ENCODE measurements at places on chromosomes 7 and 10.

DNA sequence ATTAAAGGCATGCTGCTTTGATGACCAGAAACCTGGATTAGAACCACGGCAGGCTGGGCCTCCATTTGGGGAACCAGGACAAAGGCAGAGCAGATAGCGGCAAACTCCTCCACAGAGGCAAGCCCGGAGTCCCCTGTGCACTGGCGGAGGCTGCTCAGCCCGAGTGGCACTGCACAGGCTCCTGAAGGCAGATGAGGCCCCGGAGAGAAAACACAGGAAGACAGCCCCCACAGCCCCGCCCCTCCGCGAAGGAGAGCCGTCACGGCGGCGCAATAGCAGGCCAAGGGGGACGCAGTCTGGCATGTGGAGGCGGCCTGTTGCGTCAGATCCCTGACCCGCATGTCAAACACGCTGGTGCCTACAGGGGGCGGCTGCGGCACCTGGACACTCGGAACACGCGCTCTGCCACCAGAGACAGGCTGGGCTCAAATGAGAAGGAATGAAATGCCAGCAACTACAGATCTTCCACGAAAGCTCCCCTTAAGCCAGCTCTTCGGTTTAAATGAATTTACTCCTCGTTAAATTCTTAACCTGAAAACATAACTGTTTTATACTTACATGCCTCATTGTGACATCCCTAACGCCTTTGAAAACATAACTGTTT is 128.5 kb downstream of the MAD1L1 start:
- DNase-seq = peak; percentile 79

DNA sequence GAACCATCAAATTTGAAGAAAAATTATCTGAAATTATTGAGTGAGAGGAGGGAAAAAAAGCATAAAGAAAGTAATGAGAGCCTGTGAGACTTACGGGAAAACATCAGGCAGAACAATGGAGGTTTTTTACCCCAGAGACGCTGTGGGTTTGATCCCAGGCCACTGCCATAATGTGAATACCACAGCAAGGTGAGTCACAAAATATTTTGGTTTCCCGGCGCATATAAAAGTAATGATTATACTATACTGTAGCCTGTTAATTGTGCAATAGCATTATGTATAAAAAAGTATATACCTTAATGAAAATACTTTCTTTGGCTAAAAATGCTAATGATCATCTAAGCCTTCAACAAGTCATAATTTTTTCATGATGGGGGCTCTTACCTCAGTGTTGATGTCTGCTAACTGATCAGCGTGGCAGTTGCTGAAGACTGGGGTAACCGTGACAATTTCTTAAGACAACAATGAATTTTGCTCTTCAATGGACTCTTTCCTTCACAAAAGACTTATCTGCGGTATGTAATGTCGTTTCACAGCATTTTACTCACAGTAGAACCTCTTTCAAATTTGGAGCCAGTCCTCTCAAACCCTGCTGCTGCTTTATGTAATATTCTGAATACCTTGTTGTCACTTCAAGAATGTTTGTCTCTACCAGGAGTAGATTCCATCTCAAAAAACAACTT is 97.0 kb upstream of the FAM20C start:
- peak; percentile 68 for DNase-seq

DNA sequence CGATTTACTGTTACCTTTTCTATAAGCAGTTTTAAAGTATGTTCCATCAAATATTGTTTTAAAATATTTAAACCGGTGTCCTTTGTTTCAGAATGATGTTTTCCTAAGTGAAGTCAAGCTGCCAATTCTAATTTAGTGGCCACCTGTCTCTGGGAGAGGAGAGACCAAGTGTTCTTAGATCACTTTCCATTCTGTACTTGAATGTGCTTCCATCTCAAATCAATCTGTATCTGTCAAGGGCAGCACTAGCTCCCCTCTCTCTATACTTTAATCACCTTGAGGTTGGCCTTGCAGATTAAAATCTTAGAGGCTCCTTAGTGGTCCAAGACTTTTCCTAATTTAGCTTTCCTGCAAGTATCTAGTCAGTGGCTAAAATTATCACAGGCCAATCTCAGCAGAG is 49.6 kb downstream of the LGI1 start:
- no peak for DNase-seq

DNA sequence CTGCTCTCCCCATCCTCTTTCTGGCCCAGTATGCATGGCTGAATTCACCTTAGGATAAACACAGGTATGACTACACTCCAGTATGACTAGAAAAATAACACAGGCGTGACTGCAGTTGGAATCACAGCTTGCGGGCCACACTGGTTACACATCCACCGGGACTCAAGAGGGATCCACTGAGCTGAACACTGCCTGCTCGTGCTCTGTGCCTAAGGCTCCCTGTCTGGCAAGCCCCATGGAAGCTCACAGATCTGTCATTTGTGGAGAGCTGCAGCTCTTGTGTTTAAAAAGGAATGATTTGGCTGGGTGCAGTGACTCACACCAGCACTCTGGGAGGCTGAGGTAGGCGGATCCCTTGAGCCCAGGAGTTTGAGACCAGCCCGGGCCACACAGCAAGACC is 26.8 kb downstream of the VOPP1 start:
- DNase-seq = no peak

DNA sequence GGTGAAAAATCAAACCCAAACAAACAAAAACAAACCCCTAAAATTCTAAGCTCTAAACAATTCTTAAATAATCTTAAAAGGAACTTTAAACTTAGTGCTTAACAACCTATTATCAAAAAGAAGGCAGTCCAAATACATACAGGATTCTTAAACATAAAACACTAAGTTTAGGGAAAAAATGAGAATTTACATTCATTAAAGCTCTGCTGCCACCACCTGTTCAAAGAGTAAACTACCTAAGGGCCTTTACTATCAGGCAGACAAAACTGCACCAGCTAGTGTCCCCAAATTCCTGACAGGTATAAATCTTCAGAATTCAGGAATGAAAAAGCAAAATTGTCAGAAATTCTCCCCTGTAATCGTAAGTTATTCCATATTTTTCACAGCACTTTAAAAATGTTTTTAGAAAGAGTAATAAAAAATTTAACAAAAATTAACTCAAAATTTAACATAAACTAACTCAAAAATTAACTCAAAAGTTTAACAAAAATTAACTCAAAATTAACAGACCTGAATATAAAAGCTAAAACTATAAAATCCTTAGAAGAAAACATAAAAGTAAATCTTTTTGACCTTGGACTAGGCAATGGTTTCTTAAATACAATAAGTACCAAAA is 55.1 kb downstream of the PDZD8 start:
- DNase-seq = no peak

DNA sequence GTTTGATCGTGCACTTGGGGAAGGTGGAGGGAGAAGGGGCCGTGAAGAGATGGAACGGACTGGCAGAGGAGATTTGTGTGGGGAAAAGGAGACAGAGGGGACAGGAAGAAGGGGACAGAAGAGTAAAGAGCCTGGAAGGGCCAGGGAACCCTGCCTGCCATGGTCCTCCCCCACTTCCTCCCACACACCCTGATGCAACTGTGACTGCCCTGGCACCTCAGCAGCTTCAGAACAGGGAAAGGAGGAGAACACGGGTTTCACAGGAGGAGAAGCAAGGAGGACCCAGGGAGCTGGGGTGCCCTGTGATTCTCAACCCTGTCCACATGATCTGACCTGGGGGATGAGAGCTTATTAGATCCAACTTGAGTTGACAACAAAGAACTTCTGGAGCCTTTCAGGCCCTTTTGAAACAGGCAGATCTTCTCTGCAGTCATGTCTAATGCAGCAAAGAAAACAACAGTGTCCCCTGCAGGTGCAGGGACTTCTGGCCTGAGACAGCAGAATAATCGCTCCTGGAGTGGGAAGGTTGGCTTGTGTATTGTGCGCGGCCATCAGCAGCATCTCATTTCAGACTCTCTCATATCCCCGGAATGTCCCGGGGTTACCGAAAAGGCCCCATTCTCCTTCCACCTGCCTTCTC is 421.6 kb downstream of the PAXIP1 start:
- DNase-seq = no peak

DNA sequence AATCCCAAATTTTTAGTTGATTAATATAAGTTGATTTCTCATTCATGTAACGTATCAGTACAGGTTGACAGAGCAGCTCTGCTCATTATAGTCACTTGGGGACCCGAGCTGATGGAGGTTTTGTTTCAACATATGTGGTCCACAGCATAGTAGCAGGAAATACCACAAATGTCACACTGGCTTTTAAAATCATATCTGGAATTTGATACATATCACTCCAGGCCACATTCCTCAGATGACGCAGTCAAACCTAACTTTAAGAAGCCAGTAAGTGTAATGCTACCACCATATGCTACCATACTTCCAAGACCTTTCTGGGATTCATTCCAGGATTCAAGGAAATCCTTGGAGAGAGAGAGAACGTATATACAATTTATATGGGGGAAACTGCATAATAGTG is 156.3 kb downstream of the PHF14 start:
- DNase-seq = peak; percentile 94

- peak; percentile 77 for DNase-seq
Measured at GRCh38 chr10:59625721-59626522, 83.7 kb downstream of the SLC16A9 start.

DNA sequence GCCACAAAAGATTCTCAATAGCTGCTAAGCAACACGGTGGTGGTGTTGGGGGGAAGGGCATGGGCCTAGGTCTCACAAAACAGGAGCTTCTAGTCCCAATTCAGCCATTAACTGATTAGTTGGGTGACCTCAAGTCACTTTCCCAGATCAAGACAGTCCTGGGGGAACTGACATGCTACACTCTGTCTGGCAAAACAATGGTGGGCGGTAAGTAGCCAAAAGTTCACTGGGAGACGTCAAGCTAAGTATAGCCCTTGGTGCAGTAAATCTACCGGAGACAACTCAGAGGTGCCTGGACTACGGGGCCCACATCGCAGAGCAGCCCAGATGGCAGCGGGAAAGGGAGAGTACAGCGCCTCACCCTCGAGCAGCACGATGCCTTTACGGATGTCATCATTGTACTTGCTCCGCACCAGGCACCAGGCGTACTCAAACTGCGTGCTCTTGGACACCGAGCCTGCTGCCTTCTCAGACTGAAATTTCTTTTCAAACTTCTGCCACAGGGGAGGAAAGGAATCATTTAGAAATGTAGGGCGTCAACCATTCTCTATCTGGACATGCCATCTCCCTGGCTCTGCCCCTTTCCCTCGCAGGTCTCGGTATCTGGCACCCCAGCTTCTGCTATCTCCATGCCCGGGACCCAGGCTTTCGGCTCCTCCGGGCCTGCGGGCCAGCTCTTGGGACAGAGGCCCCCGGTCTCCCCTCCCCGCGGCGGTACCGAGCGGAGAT is 1.1 kb downstream of the FIS1 start:
- no peak for DNase-seq

- DNase-seq = no peak
Measured at GRCh38 chr7:15602236-15602635, 40.4 kb upstream of the AGMO start.

DNA sequence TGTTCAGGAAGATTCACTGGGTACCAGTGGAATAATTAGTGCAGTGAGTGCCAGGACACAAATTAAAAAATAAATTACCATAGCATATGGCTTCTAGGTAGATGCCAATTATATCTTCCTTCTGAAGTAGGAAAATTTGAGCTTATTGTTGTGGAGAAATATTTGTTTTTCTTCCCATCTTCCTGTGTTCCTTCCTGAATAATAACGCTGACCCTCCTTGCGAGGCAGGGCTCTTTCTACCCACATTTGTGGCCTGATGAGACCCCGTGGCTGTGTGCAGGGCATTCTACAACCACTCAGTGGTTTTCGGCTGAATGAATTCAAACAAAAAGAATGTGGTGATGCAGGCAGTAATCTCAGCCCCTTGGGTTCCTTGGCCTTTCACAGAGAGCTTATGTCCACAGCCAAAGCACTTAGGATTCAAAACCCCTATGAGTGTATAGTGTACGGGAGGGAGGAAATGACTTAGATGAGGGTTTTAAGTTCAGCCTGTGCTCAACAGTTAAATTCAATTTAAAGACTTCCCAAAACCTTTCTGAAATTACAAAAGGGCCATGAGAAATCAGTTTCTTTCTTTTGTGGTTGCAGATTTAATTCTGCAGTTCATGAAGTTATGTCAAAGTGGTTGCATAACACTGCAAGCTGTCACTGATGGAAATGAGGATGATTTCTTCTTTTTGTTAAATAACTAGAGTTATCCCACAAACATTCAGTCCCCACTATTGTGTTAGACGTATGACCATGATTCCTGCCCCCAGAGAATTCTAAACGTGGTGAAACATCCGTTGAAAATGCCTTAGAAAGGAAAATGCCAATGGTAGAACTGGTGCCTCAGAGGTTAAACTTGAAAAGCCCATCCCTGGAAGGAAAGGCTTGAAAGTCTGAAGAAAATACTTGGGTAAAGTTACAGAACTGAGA is 255.3 kb downstream of the FZD1 start:
- DNase-seq = peak; percentile 25

DNA sequence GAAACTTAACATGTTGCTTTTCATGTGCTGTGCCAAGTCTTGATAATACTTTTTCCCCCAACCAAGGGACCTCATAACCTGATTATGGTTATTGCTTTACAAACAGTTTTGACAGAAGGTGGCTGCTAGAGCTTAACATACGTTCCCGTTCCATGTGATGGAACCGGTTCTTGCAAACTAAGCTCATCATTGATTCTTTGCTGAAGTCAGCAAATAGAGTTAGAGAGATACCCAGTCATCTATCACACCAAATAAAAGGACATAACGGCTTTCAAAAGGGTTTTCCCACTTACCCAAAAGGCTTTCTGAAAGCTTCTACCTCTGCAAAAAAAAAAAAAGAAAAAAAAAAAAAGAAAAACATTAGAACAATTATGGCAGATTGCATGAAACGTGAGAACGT is 230.3 kb upstream of the MDFIC start:
- no peak for DNase-seq

- peak; percentile 4 for DNase-seq
Measured at GRCh38 chr10:97791824-97792721, 20.3 kb upstream of the SFRP5 start.

- no peak for DNase-seq
Measured at GRCh38 chr7:153413540-153414287, 638.5 kb upstream of the DPP6 start.

GRCh38 chr10:27072436-27073114 is 27.7 kb downstream of the ANKRD26 start:
- DNase-seq = no peak

DNA sequence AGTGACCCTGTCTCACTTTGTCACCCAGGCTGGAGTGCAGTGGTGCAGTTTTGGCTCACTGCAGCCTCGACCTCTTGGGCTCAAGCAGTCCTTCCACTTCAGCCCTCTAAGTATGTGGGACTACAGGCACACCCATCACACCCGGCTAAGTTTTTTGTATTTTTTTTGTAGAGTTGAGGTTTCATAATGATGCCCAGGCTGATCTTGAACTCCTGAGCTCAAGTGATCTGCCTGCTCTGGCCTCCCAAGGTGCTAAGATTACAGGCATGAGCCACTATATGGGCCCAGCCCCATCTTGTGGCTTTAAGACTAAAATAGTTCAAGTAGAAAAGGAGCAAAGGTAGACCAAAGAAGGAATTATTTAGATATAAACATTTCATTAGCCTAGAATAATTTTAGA is 65.5 kb downstream of the MLLT10 start:
- no peak for DNase-seq

DNA sequence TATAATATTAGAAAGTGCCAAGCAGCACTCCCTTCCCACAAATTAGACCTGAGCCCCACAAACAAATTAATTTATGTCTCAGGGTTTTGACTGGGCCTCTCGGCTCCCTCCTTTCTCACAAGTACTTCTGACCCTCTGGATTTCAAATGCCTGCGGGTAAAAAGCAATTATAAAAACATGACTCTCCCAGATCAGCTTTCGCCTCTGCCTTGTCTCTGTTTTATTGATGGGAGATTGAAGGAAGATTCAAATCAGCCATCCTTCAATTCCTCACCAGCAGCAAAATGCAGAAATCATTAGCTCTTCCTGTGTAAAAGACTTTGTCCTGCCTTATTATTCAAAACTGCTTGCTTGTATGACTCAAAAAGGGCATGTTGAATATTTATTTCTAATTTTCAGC is 453.7 kb upstream of the MKI67 start:
- DNase-seq = no peak
